ENCODE measurements at places on chromosomes 7 and 10.

DNA sequence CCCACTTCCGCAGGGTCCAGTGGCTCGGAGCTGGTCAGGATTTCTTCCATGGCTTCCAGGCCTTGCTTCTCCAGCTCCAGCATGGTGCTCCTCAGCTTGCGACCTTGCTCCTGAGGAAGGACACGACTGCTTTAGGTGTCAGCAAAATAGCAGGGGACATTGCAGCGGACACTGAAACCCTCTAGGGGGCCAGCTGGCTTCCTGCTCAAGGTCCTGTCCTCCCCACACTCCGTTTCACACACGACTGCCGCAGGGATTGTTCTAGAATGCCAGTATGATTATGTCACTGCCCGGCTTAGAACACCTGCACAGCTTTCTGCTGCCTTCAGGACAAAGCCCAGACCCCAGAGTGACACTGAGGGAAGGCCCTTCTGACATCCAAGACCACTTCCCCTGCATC is 65.6 kb downstream of the SCRN1 start:
- no peak for DNase-seq

DNA sequence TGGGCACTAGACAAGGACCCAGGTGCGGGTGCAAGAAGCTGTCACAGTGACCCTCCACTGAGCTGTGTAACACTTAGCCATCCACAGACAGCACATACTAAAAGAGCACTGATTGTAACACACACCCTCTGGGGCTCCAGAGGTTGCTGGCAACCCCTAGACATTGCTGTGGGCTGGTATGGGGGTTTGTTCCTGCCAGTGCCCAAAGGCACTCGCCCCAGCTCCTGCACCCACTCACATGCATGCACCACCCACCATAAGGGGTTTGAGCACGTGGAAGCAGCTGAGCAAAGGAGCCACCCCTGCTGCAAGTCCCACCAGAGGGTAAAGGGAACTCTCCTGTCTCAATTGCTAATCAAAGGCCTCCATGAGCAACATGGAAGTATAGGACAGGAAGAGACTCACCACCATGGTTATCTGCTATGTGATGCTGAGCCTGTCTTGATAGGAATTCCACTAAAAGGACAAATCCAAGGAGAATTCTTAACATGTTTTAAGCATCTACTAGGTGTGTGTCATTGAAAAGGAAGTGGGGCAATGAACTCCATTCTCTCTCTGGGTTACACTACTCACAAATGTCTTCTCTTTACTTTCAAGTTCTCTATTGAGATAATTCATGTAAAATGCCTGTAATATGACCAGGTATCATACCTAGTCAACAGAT is 103.1 kb downstream of the GFRA1 start:
- DNase-seq = no peak

DNA sequence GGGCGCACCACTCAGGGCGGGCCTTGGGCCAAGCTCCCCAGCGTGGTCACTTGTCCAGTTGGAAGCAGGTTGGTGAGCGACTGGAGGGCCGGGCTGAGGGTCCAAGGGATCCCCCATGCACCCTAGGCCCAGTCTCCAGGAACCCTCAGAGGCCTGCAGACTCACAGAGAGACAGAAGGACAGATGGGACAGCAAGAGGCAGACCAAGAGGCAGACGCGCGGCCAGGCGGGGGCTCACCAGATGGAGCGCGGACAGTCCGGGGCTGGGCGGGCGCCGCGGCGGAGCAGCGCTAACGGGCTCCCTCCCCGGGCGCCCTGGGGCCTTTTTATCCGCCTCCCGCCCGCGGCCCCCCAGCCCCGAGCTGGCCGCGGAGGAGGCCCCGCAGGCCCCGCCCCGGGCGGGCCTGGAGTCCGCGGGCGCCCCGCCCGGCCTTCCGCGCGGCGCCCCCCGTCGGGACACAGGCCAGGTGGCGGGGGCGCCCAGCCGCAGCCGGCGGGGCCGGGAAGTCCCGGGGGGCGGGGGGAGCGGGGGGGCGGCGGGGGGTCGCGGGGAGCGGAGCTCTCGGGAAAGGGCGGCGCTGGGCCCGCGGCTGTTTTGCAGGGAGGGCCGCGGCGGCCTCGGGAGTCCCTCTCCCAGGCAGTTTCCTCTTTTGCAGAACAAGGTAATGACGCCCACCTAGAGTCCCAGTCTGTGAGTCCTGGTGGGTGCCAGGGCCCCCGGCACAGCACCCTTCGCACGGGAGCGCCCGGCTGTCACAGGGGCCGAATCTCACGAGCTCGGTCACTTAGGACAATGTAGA is at the start of gene LOXL4:
LOXL4 (minus strand) TSS at position 301 of the 800 bp plus-strand sequence. CDS start 5,175 bp downstream, outside the sequence.
- DNase-seq = peak; percentile 48

DNA sequence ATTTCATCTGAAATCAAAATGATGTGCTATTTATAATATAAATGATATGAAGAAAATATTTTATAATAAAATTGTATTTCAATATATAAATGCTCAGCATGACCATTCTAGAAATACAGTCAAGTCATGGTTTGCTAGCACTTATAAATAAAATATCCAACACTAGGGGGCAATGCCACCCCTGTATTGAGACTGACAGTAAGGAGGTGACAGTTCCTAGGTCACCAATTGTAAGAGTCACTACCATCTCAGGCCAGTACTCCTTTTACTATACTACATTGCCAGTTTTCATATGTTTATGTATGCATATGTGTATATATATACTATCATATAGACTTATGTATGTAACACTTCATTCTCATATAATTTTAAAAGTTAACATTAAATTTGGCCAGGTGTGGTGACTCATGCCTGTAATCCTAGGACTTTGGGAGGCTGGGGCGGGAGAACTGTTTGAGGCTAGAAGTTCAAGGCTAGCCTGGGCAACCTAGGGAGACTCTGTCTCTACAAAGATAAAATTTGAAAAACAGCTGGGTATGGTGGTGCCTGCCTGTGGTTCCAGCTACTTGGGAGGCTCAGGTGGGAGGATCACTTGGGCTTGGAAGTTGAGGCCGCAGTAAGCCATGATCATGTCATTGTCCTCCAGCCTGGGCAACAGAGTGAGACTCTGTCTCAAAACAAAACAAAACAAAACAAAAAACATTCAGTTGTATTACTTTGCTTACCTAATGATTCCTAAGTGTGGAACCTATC is 2.4 kb upstream of the CNOT4 start:
- no peak for DNase-seq

GRCh38 chr10:31927884-31928548 is 615 bp downstream of the ARHGAP12 start:
- DNase-seq = peak; percentile 68

- DNase-seq = peak; percentile 90
These were observed 29.6 kb downstream of the AMZ1 start for GRCh38 chr7:2717293-2718261.

GRCh38 chr7:154450451-154450850 is 398.3 kb downstream of the DPP6 start:
- no peak for DNase-seq

- DNase-seq = no peak
These were observed 2.4 kb upstream of the PTN start for GRCh38 chr7:137345799-137346449.

DNA sequence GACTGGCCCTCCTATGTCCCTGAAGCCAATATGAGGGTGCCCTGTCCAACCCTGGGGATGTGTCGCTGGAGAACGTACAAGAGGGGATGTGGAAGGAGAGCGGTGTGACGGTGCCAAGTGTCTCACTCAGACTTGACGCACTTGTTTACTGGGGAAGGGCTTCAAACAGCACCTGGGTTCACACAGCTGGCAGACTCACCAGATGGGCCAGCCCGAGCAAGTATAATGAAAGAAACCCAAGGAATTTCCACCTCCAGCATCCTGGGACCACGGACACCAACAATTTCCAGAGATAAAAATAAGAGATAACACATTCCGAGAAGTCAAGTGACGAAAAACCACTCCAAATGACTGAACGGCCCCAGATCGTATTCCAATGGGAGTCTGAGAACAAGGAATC is 5.3 kb downstream of the ATP5MF start:
- DNase-seq = no peak

- DNase-seq = no peak
These were observed 185.8 kb downstream of the RELN start for GRCh38 chr7:103803631-103804030.

DNA sequence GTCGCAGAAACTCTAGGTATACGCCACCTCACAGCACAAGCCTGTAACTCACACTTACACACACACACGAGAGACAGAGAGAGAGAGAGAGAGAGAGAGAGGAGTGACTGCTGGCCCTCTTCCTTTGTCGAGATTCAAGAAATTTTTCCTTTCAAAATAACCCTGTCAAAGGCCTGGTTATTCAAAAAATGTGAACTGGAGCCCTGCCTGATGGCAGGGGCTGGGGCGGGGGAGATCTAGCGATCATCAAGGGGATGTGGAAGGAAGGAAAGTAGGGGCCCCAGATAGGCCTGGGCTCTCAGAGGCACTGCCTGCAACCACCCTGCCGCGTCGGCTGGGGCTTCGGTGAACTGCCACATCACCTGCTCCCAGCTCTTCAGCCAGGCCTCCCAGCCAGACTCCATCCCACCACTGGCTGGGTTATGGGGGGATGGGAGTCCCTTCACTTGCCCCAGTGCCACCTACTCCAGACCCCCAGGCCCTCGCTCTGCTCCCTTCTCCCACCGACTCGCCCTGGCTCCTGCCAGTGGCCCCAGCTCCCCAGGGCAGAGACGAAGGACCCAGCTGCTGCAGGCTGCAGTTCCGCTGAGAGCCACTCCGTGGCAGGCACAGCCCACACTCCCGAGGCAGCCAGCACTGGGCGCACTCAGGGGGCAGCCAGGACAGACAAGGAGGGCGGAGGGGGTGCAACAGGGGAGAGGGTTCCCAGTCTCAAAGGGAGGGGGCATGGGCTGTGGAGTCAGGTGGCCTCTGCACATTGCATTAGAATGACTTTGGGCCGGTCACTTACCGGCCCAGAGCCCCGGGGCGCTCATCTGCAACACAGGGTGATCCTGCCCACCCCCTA is 15.3 kb downstream of the KCNH2 start:
- peak; percentile 77 for DNase-seq

- no peak for DNase-seq
These were observed 4.7 kb downstream of the ZNF273 start for GRCh38 chr7:64907641-64908326.

- no peak for DNase-seq
These were observed 209.9 kb upstream of the GHITM start for GRCh38 chr10:83929399-83929798.
